ENCODE measurements at places on chromosomes 6 and 20. TPM values are rescaled to one million over a fixed set of nuclear protein-coding genes. Genes with fewer than 3 reads are reported as not detected.

DNA sequence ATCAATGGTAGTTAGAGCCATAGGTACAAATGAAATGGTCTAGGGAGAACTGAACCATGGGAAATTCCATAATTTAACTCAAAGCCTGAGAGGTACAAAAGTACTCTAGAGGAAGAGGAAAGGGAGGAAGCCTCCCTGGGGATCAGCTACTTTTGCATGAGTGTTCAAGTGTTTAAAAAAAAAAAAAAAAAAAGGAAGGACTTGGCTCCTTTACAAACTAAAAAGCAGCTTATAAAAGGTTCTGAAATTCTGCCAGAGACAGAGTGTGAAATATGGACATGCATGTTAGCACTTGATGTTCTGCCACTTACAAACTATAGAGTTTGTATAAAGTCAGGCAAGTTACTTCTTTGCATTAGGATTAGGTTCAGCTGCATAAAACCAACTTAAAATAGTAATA lies 290.0 kb downstream of the TBC1D7 start:
- H3K36me3 ChIP-seq: no peaks in the 10 kb centered on the region
- DNase-seq: no peak
- H3K27ac ChIP-seq: no peak overlapping the region

DNA sequence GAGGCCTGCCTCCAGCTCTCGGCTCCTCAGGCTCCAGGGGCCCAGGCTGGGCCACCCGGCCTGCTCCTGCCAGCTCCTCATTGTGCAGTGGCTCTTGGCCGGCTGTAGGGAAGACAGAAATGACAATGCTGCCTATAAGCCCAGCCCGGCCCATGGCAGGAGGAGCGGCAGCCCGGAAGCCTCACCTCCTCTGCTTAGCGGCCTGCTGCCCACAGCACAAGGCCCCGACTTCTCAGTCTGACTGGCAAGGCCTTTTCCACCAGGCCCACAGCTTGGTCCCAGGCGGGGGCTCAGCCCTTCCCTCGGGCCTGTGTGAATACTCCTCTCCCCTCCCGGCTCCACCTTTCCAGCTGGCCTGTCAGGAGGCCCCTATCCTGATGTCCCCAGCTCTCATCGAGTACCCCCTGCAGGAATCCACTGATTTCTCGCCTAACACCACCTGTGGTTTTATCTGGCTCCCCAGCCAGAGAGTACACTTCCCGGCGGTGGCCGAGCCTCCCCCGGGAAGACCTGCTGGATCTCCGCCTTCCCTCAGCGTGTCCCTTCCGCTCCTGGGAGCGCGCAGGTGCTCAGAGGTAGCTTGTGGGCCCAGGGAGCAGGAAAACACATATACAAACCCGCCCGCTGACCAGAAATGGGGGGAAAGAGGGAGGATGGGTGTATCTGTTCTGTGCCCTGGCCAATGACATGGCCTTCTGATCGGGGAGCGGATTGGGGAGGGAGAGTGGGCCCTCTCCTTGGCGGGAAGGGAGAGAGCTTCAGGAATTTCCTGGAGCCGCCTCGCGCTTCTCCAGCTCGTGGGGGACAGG lies 963 bp downstream of the DDRGK1 start:
- no peak for DNase-seq
- H3K36me3 ChIP-seq: no peaks in the 10 kb centered on the region
- peaks cover 7% of the 10 kb centered on the region for H3K4me1 ChIP-seq
- H3K4me3 ChIP-seq: peak overlapping the region; percentile 70
- no peaks in the 10 kb centered on the region for H3K27me3 ChIP-seq

Gene BNIP5
- 1.4 TPM for total RNA-seq

Gene CCN2
- 65.9 TPM for total RNA-seq

Gene ULBP3
- total RNA-seq: 2.4 TPM
